ENCODE measurements at places on chromosomes 5 and 9.

- DNase-seq: no peak
Observed at GRCh38 chr5:82364497-82364896, 86.3 kb upstream of the RPS23 start.

DNA sequence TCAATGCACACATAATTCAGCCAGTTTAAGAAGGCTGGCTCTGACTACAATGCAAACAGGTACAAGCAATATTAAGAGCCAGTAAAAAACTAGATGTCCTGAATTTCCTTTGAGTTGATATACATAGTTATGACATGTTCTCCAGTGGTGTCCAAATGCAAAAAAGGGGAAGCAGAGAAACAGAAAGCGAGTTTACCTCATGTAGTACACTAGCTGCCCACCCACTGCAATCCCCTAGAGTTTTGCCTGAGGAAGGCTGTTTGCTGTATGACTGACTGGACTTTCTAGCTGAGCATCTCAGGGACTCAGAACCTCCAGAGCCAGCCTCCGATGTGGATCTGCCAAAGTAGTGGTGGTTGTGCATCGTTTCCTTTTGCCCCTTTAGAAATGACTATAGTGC lies 44.8 kb upstream of the SLC1A3 start:
- DNase-seq: no peak

DNA sequence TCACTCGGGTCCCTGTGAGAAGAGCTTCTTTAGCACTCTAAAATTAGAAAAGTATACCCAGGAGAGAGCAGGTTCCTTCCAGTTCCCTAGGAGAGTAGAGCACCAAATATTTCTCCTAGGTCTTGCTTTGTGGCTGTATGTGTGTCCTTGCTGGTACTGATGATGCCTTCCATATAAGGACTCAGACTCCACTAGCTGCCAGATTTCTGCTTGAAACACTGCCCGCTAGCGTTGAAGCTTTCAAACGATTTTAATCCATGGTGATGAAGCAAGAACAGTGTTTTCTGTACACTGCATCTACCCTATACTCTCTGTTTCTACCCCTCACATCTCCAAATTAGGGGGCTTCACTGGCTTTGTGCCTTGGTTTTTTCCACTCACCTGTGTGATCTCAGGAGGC lies 2.4 kb upstream of the SMC2 start:
- no peak for DNase-seq

- no peak for DNase-seq
Observed at GRCh38 chr5:115241881-115242642, 20.6 kb downstream of the PGGT1B start.

DNA sequence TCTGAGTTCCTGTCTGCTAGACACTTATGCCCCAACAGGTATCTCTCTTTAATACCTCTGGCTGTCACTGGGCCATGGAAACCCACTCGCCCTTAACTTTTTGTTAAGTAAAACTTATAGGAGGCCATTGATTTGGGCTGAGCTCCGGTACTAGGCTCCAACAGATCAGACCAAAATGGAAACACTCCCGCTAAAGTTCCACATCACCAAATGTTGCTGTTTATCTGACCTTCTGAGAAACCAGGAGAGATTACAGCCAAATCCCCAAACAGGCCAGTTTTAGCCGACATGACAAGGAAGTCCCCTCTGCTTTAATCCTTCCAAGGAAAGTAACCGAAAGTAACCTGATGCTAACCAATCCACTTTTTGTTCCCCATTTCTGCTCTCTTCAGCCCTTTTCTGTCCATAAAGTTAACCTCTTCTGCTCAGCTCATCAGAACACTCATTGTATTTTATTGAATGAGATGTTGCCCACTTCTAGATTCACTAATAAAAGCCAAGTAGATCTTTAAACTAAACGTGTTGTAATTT lies 115.2 kb upstream of the LHFPL2 start:
- no peak for DNase-seq

DNA sequence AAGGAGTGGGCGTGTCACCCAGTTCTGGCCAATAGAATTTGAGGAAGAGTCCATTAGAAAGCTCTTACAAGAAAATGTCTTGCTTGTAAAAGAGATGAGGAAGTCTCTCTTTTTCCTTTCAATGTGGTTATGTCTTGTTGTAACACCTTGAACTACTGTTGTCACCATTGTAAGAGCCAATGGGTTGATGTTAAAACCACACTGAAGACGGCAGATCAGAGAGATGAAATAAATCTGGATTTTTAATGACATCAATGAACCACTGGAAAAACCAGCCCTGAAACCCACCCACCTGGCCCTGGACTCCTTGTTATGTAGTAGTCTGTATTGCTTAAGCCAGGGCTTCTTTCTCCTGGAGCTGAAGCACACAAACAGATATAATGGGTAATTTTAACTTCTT lies 83.8 kb upstream of the ERCC6L2 start:
- DNase-seq: no peak

DNA sequence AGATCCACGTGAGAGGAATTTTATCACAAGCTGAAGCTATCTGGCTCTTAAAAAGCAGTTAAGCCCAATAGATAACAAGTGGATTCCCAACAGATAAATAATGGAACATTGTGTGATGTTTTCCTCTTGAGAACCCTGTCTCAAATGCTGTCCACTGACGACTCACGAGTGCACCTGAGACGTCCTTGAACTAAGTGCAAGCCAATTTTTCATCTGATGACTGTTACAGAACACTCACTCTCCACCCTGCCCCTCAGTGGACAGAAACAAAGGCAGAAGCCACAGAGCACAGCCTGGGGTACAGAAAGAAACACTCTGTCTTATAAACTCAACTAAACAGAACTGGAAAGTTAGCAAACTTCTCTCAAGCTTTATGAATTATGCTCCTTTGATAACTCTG lies 199.5 kb downstream of the KCNN2 start:
- no peak for DNase-seq

- no peak for DNase-seq
Observed at GRCh38 chr5:149415066-149415967, 36.2 kb upstream of the IL17B start.

DNA sequence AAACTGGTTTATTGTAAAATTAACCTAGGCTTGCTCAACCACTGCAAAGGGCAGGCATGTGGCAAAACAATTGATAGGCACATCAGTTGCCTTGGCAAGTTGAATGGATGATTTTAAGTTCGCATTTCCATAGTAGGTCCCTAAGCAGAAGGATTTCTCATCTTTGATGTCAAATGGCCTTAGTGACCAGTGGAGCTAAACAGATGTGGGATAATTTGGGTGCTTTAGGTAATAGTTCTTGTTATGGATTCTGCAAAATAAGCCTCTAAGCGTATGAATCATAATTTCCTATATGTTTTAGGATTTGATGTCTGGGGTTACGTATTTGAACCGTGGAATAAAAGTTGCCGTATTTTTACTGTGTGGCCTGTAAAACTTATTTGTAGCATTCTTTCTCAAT lies 182.4 kb downstream of the CD180 start:
- no peak for DNase-seq

DNA sequence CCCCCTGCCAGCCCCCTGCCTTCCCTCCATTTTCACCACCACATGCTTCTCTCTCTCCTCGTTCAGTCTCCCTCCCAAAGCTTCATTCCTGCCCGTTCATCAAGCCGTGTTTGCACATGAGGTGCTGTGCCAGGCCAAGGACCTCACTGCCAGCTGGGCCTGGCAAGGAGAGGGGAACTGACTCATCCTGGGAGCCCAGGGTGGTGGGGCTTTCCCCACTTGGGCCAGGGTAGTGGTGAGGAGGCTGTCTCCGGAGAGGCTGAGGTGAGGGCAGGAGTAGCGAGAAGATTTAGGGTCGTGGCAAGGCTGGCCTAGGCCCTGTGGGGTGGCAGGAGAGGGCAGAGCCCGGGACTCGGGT lies 30.4 kb upstream of the NOTCH1 start:
- DNase-seq: no peak

- no peak for DNase-seq
Observed at GRCh38 chr9:129458155-129458661, 162.7 kb downstream of the C9orf50 start.

DNA sequence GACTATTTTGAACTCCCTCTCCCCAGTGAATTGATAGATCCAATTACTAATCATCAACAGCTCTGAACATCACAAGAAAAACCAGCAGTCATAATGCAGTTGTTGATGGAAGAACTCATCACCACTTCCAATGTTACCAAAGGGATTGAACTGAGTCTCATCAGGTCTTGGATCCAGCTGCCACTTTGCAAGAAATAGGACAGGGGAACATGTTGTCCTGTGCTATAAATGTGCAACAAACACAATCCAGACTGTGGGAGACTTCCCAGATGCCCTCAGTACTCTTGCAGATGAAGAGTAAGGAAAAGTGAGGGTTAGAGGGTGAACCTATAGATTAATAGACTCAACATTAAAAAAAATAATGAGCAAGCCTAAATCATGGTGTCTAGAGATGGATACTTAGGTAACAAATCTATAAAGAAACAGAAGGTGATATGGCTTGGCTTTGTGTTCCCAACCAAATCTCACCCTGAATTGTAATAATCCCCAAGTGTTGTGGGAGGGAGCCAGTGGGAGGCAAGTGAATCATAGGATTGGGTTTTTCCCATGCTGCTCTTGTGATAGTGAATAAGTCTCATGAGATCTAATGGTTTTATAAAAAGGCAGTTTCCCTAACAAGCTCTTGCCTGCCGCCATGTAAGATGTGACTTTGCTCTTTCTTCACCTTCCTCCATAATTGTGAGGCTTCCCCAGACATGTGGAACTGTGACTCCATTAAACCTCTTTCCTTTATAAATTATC lies 63.4 kb upstream of the PAPPA start:
- no peak for DNase-seq

GRCh38 chr9:131310833-131311554 lies 21.5 kb downstream of the PLPP7 start:
- peak; percentile 2 for DNase-seq

GRCh38 chr5:79256563-79256962 lies 20.6 kb downstream of the JMY start:
- no peak for DNase-seq

- DNase-seq: no peak
Observed at GRCh38 chr5:43432486-43433375, 20.5 kb upstream of the CCL28 start.

- no peak for DNase-seq
Observed at GRCh38 chr5:78509145-78509865, 139.3 kb downstream of the LHFPL2 start.

DNA sequence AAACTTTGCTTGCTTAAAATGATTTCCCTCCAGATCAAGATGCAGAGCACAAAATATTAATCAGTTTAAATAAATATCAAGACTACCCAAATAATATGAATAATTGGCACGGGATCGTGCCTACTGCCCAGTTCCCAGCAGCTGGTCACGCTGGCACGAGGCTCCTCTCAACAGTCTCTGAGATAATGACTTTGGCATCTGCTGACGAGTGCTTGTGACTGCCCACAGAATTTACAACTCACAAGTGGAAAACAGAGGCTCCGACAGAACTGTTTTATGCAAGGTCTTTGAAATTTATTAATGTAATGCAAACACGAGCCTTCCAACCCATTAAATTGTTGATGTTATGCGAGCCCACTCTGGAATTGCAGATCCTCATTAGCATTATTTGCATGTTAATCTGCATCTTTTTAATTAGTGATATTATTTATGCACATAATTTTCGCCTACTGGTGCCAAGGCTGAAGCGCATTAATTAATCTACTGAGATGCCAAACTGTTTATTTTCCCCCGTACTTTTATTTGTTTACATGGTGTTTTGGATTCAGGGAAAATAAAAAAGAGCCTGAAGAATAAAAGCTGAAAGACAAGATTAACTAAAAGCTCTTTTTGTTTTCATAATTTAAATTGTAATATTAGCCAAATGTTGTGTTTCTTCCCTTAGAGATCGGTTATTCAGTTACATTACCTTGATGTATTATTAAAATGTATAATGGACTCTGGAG lies 369.3 kb upstream of the IRX1 start:
- no peak for DNase-seq

DNA sequence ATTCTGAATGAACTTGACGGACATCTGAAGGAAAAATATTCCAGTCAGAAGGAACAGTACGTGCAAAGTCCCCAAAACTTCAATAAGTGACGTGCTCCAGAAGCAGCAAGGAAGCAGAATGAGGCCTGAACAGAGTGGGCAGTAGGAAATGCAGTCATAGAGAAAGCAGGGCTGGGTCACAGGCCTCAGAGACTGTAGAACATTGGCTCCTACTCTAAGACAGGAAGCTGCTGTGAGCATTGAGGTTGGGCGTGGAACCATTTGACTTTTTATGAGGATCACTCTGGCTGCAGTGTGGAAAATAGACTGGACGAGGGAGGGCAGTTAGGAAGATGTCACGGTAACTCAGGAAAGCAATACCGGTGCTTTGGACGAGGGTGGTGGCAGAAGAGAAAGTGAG lies 64.0 kb downstream of the DOCK8 start:
- no peak for DNase-seq

GRCh38 chr9:34510497-34511468 lies 12.0 kb downstream of the ENHO start:
- DNase-seq: no peak

DNA sequence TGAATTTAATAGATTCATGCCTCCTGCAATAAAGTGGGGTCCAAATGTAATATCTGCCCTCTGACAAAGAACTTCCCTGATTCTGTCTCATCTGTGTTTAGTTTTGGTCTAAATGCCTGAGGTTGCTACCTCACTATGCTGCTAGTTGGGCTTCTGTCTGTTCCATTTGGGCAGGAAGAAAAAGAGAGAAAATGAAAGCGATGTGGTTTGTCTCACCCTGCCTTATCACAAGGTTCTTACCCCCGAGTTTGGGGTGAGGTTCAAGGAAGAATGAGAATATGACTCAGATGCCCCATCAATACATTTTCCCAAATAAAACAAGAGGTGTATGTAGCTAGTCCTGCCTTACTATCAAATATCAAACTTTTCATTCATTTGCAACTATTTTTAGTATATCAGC lies 132.1 kb upstream of the MTAP start:
- DNase-seq: no peak

DNA sequence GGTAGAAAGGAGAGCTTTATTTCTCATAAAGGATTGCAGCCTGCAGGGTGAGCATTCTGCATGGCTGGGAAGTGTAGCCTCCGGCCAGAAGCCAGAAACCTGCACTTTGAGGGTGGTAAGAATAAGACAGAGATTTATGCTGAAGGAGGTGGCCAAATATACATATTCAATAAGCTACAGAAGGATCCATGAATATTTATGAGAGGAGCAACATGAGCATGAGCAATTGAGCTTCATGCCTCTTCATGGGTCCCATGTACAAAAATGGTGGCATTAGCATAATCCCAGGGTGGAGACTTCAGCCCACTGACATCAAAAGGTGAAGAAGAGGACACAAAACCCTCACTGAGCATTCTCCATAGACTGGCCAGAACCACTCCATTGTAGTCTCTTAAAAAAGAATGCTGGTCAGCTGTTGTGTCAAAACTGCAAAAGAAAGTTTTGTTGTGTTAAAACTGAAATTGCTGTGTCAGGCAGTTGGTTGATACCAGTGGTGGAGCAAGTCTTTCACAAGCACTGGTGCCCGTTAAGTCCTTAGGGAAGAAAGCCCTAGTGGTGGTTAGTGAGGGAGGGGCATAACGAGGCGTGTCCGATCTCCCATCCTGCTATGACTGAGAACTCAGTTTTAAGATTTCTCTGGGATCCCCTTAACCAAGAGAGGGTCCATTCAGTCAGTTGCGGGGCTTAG lies 160.8 kb upstream of the MAP1B start:
- no peak for DNase-seq

- DNase-seq: no peak
Observed at GRCh38 chr9:76716085-76716672, 48.1 kb upstream of the PCA3 start.

- DNase-seq: no peak
Observed at GRCh38 chr5:63085561-63085960, 506.9 kb downstream of the LRRC70 start.

GRCh38 chr5:150219142-150219541 lies 29.3 kb downstream of the SLC6A7 start:
- DNase-seq: no peak

GRCh38 chr5:118551716-118552115 lies 436.6 kb downstream of the DTWD2 start:
- DNase-seq: no peak
